Stimulated activated CD4-positive, alpha-beta T cell treated with anti-CD3 and anti-CD28 coated beads, Interleukin-2, amount 100 ng/mL, for 24 hours (primary cell): ENCODE measurements at places on chromosomes 5 and 9.

GRCh38 chr5:148972974-148973374 lies 89.9 kb downstream of the SH3TC2 start:
- DNase-seq: no peak

- DNase-seq: no peak
These were observed 28.3 kb downstream of the WWC1 start for GRCh38 chr5:168319774-168320173.

DNA sequence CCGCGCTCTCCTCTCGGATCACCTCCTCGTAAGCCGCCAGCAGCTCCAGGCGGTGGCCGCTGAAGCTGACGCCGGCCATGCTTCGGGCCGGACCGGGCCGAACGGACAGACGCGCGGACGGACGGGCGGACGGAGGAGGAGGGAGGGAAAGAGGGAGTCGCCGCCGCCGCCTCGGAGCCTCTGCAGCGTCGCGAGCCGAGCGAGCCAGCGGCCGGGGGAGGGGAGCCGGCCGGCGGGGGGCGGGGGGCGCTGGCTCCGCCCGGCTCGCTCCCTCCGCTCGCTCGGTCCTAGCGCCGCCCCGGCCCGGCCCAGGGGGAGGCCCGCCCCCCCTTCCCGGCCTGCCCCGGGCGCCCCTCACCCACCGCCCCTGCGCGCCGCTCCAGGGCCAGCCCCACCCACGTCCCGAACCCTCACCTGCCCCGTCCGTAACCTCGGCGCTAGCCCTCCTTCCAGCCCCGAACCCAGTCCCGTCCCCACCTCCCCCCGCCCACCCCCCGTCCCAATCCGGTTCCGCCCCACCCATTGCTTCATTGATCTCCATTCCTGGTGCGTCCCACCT lies at the start of gene DBN1:
Gene DBN1, minus strand, starts transcription at position 192 of the 559 bp plus-strand sequence. Its CDS starts 113 bp downstream, at position 79.
- DNase-seq: no peak

- DNase-seq: no peak
These were observed 259.9 kb upstream of the TARS1 start for GRCh38 chr5:33180900-33181299.

- no peak for DNase-seq
These were observed 236.2 kb downstream of the IRX2 start for GRCh38 chr5:2515180-2515764.

- no peak for DNase-seq
These were observed 169.3 kb downstream of the CCDC192 start for GRCh38 chr5:127872494-127872893.

GRCh38 chr9:88197781-88198340 lies 59.6 kb upstream of the SPATA31C2 start:
- no peak for DNase-seq

DNA sequence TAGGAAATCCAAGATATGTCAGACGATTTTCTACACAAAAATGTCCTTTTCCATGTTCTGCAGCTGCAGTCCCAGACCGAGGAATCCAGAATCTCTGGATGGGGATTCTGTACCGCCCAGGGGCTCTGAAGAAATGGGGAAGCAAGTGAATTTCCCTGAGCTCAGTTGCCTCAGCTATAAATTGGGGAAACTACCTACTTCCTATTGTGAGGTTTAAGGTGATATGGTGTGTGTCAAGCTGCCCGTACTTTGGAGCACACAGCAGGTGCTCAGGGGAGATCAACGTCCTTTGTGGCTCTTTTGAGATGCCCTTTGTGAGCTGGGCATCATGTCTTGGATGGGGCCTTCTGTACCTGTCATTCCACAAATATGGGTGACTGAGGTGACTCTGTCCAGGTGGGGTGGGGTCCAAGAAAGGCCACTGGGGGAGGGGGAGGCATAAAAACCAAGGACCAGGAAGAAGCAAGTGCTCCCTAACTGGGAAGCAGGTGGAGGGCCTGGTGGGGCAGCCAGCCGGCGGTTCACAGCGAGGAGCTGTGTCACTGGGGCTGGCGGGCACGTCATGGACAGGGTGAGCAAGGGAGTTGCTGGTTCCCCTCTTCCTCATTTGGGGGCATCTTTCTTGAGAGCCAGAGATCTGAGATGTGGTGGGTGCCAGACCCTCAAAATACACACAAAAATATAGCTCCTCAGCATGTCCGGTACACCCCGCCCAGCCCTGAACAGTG lies 116.0 kb downstream of the CRB2 start:
- no peak for DNase-seq

- DNase-seq: no peak
These were observed 180.9 kb downstream of the CD180 start for GRCh38 chr5:67015541-67016191.

GRCh38 chr9:134595014-134595413 lies 46.6 kb upstream of the COL5A1 start:
- DNase-seq: no peak

- DNase-seq: no peak
These were observed 53.6 kb downstream of the HMHB1 start for GRCh38 chr5:143865426-143866025.

DNA sequence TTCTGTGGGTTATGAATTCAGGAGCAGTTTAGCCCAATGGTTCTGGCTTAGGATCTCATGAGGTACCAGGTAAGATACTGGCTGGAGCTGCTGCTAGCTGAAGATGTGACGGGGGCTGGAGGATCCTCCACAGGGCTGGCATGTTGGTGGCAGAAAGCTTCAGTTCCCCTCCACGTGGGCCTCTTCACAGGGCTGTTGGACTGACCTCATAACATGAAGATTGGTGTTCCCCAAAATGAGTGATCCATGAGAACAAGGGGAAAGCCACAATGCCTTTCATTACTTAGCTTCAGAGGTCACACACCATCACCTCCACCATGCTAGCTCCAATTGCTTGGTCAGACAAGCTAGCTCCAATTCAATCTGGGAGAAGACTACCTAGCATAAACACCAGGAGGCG lies 8.5 kb upstream of the S100Z start:
- DNase-seq: no peak

GRCh38 chr5:111741278-111741677 lies 15.7 kb downstream of the NREP start:
- DNase-seq: no peak

- DNase-seq: no peak
These were observed 8.7 kb downstream of the GRK6 start for GRCh38 chr5:177434942-177435738.

- DNase-seq: no peak
These were observed 188.8 kb downstream of the MRPS30 start for GRCh38 chr5:44997506-44997905.

DNA sequence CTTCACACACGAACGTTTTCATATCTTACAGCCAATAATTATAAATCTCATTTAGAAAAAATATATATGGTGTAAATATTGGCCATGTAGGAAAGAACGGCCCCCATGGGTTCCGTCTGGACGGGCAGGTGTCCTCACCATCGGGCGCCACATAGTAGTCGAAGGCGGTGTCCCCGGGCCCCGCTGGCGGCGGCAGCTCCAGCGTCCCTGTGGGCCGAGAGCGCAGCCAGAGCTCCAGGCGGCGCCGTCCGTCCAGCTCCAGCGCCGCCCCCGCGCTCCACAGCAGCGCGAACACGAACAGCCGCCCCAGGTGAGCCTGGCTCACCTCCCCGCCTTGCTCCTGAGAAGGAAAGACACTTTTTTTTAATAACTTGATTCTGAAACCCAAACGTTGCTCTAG lies 134.6 kb downstream of the DNAH5 start:
- DNase-seq: no peak

DNA sequence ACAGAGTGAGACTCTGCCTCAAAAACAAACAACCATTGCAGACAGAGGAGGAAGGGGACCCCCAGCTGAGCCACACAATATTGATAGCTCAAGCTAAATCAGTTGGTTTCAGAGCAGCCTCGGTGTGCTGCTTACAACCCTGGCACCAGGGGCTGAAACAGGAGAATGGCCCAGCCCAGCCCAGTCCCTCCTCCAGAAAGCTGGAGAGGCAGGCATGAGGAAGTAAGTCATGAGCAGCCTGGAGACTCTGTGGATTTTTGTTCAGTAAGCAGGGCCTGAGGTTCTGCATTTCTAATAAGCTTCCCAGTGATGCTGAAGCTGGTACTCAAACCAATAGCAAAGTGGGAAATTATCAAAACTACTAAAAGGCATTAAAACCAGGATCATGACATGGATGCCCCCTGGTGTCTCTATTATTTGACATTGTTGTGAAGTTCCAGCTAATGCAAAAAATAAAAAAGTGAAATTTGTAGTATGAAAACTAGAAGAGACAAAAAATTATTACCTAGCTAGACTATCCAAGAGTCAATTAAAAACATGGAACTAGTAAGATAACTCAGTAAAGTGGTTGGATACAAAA lies 14.2 kb downstream of the PRRT1B start:
- DNase-seq: no peak

DNA sequence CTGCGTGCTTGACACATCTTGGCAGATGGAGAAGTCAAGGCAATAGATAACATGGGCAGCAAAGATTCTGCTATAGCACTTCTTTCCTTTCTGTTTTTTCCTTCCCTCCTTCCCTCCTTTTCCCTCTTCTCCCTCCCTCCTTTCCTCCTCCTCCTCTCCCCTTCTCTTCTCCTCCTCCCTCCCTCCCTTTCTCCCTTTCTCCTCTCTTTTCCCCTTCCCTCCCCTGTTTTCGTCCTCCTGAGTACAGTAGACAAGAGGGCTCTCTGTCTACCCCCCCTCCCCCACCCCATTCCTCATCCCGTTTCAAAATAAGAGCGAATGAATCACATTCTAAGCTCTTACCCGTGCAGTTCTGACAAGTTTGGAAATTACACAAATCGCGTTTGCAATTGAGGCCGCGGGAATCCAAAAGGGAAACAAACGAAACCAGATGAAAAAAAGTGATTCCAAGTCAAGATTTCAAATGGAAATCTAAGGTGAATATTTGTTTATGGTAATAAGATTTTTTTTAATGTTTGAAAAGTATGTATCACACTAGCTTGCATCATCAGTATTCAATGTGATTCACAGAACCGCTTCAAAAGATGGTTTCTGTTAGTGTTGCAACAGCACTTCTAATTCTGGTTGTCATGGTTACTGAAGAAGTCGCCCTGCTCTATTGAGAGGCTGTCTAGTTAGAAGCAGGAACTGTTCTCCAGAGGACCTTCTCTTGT lies 1.3 kb downstream of the NIM1K start:
- peak; percentile 49 for DNase-seq

- DNase-seq: no peak
These were observed 25.1 kb downstream of the ARHGAP26 start for GRCh38 chr5:142795251-142795650.

DNA sequence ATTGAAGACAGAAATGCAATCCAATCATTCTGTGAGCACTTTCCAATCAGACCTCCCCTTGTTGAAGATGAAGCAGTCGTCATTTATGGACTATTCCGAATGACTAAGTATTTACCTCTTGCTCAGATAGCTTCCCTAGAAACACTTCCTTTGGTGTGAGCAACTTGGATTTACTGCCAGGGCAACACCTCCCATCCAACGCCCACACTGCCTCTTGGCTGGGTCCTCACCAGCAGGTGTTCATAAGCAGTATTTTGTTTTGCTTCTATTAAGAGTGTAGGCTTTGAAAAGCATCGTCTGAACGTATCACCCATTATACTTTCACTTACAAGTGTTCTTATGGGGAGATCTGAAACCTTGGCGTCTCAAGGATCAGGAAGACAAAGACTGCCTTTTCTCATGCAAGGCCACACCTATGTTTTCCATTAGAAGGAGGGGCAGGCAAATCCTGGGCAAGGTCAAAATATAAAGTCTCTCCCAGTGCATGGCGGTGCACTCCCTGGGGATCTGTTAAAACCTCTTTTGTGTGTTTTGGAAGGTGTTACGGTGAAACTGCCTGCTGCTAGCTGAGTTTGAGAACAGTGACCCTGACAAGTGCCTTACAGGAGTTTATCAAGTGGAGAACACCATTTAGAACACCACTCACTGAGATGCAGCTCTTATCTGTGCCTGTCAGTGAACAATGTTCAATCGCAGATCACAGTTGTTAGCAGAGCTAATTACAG lies 10.6 kb upstream of the MARCHF3 start:
- DNase-seq: no peak

DNA sequence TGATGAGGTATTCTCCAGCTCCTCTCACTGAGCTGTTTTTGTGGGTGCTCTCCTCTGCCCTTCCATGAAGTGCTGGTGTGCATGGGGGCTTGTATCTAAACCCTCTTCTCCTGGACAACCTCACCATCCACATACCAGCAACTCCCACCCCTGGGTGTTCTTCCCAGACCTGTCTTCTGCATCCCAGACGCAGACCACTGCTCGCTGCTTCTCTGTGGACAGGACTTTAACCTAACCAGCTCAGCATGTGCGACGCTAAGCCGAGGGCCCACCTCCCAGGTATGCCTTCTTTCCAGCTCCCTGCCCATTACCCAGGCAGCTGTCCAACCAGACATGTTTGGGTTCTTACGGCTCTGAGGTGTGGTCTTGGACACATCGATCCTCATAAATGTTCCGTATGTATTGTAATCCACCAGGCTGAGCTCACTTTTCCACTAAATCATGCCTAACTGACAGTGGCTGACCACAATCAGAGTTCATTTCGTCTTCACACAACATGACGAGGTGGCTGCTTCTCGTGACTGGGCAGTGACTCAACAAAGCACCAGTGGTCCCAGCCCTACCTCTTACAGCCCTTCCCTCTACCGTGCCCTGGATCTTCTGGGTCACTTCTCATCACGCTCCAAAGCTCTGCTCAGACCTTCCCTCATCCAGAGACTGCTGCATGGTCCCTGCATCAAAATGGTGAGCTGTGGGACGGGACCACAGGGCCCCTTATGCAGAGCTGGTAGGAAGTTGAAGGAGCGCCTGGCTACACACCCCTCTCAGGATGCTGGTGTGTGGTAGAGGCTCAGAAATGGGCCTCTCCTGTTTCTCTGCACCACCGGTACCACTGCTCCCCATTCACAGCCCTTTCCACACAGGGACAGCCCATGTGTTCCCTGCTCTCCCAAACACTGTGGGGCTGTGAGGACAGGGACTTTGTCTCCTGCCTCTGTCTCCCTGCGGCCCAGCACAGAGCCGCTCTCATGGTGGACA lies 9.6 kb upstream of the PTGES2 start:
- no peak for DNase-seq

- DNase-seq: no peak
These were observed 390.9 kb downstream of the LRRC70 start for GRCh38 chr5:62969409-62970120.

GRCh38 chr9:87447547-87448432 lies 49.9 kb upstream of the DAPK1 start:
- DNase-seq: no peak

DNA sequence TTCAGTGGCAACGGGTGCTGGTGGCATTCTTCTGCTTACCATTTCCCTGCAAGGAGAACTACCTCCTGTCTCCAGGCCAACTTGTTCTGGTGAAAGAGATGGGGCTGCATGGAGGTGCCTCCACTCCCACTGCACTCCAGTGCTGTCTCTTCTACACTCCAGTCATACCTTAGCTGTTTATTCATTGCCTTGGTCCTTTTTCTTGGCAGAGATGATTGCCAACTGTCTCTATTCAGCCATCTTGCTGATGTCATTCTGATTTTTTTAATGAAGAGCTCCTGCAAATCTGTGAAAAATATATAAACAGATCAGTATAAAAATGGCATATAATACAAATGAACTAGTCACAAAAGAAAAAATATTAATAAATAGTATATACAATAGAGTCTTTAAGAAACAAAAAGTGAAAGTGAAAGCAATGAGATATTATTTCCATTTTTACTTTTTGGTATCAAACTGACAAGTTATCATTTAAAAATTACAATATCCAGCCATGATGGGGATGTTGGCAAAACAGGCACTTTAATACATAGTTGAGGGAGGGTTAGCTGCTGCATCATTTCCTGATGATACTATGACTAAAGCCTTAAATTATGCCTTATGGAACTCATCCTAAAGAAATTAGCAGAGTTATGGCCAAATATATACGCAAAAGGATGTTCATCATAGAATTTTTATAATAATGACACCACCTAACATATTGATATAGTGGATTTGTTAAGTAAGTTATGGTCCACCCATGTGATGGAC lies 109.4 kb downstream of the CARTPT start:
- DNase-seq: no peak
